Germinal center (tissue), 1 donor: ENCODE measurements at places on chromosomes 6 and 20.

DNA sequence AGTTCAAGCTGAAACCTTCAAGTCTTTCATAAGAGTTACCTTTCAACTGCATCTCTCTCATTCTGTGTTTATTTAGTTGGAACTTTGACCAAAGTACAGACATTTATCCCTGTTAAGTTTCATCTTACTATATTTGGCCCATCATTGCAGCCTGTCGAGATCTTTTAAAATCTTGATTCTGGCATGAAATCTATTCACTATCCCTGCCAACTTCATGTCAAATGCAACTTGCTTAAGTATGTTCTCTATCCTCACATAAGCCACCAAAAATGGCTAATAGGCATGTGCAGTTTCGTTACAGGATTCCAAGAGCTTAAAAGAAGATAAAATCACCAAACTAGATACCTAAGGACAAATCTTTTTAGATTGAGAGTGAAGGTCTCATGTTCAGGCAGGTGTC, 117.5 kb upstream of the KCNQ5 start:
- DNase-seq = no peak

- no peak for DNase-seq
Measured at GRCh38 chr20:32970973-32971300, 33.3 kb downstream of the SUN5 start.

DNA sequence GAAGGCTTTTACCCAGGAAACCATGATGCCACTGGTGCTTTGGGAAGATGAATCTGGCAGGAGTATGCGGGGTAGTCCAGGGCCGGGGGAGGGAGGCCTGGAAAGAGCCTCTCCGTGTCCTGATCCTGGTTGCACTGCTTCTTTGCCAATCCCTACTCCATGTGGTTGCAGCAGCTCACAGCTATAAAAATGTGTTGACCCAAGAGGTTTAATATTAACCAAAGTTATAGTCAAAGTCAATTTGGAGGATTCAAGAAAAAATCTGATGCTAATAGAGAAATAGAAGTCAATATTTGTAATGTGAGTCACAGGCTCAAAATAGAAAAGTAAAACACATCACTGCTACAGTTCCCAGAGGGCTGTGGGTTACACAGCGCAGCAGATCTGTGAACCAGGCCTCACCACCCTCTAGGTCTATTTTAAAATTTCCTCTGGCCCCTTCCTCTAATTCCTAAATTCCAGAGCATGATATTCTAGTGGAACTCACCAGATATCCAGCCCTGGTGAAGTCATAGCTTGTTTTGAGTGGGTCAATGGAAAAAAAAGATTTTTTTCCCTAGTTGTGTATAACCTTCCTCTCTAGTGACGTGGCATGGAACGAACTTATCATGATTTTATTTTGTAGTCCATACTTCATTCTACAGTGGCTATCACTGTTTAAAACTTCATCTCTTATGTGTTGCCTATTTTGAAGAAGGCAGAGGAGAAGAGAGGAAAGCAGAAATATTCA, 63.2 kb upstream of the BMP2 start:
- DNase-seq = no peak

DNA sequence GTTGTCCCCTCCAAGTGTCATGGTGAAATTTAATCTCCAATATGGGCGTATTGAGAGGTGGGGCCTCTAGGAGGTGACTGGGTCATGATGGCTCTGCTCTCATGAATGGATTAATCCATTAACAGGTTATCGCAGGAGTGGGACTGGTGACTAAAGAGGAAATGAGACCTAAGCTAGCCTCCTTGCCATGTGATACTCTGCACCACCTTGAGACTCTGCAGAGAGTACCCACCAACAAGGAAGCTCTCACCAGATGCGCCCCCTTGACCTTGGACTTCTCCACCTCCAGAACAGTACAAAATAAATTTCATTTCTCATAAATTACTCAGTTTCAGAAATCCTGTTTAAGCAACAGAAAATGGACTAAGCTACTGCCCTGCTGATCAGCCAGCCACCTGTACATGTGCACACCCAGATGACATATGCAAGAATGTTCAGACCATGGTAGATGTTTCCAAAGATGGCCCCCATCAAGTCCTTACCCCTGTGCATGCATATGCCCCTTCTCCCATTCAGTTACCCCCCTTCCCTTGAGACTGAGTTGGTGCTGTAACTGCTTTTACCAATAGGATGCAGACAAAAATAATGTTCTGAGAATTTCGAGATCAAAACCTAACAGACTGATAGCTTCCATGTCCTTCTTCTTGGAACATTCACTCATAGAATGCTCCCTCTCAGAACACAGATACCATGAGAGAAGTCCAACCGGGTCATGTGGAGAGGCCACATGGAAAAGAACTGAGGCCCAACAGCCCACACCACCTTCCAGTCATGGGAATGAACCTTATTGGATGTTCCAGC, 28.4 kb downstream of the MAP3K5 start:
- DNase-seq = no peak

DNA sequence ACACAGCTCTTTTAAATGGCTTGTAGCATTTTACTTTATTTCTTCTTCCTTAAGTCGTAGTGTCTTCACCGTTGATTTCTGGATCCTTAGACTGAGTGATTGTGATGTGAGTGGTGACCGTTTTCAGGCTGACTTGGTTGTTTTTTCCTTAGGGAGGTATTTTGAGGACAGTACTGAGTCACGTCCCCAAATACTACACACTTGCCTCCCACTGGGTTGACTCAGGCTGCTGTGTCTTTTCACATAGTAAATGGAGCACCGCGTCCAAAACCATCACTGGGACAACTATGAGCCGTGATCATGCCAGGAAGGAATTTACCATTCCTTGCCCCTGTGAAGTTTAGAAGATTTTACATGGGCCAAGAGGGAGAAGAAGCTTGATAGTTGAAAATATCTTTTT, 174.1 kb downstream of the FARS2 start:
- DNase-seq = no peak

DNA sequence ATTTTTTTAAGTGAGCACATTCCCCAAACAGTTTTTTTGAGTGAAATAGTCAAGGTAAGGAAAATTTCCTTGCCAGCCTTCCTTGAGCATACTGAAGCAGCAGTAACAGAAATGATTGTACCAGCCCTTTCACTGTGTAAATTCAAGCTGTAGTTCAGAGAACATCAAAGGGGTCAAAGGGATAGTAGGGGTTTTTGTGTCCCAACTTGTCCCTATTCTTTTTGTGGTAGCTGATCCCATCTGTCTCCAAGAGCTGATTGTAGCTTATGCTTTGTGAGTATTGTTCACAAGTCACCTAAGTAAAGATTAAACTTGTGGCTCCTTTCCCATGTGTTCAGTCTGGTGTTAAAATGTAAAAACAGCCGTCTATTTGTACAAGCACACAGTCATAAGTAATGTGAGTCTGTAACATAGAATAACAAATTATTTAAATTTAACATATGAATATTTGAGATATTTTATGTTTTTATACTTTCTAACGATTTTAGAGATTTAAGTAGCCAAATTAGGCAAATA, 185.0 kb downstream of the CENPW start:
- no peak for DNase-seq

DNA sequence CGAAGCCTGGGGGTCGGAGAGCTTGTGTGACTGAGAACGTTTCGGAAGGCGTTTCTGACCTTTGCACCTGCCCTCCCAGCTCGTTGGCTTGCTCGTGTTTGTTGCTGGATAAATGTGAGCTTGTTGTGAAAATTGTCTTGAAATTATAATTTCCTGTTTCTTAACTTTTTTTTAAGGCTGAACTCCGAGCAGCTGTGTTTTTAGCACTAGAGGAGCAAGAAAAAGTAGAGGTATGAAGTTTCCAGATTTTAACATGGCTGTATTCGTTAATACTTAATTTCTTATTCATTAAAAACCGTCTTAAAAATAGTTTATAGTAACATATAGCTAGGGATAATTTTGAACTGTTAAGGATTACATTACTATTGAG, 672 bp downstream of the CEP43 start:
- DNase-seq = no peak

GRCh38 chr6:50333696-50334095, 284.0 kb upstream of the DEFB112 start:
- DNase-seq = no peak
